Activated CD4-positive, alpha-beta memory T cell treated with anti-CD3 and anti-CD28 coated beads, Interleukin-2, amount 10 ng/mL, durations not matched to agents 7 days and 5 days (primary cell): ENCODE measurements at places on chromosomes 2 and 18. TPM values are rescaled to one million over a fixed set of nuclear protein-coding genes. Genes with fewer than 3 reads are reported as not detected.

Gene WNT6
- not detected for total RNA-seq

Gene ESPNL
- total RNA-seq = 0.05 TPM

Gene SP140L
- total RNA-seq = 85.2 TPM

Gene C2orf15
- total RNA-seq = 0.18 TPM
